Chondrocyte (in vitro differentiated cells): ENCODE measurements at places on chromosomes 6 and 20. TPM values are rescaled to one million over a fixed set of nuclear protein-coding genes. Genes with fewer than 3 reads are reported as not detected.
A peak's percentile ranks its signal among the peaks of the same experiment; 100 is the strongest.

The CGA gene
- 1.3 TPM in 1 of 3 replicates, not detected in the others for total RNA-seq

- DNase-seq, result no peak
- no peaks in the 10 kb centered on the region for H3K27me3 ChIP-seq
- peak overlapping the region; percentile 67 for H3K27ac ChIP-seq
Measured at GRCh38 chr6:27374824-27375612, 13.5 kb upstream of the ZNF391 start.

The TIAM2 gene
- total RNA-seq, result 10.7 to 13.8 TPM (median 11.8 TPM) in 3 replicates

DNA sequence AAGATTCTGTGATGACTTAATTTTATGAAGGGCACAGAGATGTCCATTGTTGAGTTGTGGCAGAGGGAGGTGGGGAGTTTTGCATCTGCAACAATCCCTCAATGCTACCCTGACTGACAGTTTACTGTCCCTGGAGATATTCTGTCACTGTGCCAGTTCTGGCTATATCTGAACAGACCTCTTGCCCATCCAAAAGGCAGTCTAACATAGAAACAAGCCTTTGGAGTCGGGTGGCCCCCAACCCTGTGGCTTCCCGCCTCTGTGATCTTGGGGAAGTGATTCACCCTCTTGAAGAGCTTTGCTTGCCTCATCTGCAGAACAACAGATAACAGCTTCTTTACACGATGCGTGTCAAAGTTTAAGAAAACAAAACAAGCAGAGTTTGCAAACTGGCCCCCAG is 3.8 kb upstream of the E2F1 start:
- H3K4me3 ChIP-seq, result no peak overlapping the region
- H3K4me1 ChIP-seq, result peaks cover 14% of the 10 kb centered on the region
- H3K27me3 ChIP-seq, result no peaks in the 10 kb centered on the region
- no peaks in the 10 kb centered on the region for H3K36me3 ChIP-seq
- H3K27ac ChIP-seq, result no peak overlapping the region

The ECT2L gene
- not detected in 3 replicates for total RNA-seq

GRCh38 chr6:148566664-148567350 is 180.0 kb upstream of the UST start:
- H3K4me3 ChIP-seq, result no peak overlapping the region
- no peaks in the 10 kb centered on the region for H3K36me3 ChIP-seq
- no peaks in the 10 kb centered on the region for H3K27me3 ChIP-seq

The DPPA5 gene
- total RNA-seq, result not detected in 3 replicates

The THBS2 gene
- 1,244 to 1,906 TPM (median 1,285 TPM) in 3 replicates for total RNA-seq

The BPIFA1 gene
- not detected in 3 replicates for total RNA-seq

DNA sequence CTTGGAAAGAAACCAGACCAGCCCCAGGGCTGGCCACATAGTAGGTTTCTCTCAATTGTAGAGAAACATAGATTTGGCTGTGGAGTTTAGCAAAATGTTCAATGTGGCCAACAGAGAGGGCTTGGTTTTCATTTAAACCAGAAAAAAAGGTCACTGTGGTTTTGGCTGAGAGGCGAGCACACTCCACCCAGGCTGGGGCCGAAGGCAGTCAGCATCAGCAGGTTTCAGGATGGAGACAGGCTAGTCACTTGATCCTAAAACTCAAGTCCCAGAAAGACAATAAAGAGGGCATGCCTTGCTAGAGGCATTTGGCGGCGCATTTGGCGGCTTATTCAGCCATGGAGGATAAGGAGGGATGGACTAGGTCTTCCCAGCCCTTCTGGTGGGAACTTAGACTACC is 73.1 kb downstream of the PRND start:
- H3K27ac ChIP-seq, result no peak overlapping the region
- H3K4me1 ChIP-seq, result no peaks in the 10 kb centered on the region
- H3K4me3 ChIP-seq, result no peak overlapping the region
- no peaks in the 10 kb centered on the region for H3K27me3 ChIP-seq
- DNase-seq, result no peak
- H3K36me3 ChIP-seq, result peaks cover 23% of the 10 kb centered on the region

DNA sequence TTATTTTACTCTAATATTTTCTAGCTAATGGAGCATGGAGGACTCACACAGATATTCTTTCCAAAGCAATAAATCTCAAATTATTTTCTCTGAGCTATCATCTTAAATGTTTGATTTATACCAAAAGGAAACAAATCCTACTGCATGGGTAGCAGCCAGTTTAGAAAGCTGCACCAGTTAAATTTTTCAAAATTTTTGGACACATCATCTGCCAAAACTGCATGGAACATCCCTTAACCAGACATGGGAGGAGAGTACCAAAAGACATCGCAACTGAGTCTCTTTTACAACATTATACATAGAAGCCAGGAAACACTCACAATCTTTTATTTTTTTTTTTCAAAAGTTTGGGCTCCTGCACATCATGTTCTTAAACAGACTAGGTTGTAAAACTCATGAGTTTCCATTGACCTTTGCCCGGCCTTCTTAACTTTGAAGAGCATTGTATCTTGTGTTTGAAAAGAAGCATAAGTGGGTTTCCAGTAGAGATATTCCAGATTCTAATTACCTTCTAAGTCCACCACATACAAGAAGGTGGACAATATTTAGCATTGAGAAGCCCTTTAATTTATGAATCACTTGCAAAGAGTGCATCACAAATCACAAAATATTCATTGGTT is 87.7 kb upstream of the HMGCLL1 start:
- peaks cover 5% of the 10 kb centered on the region for H3K36me3 ChIP-seq
- H3K4me1 ChIP-seq, result peaks cover 16% of the 10 kb centered on the region
- no peaks in the 10 kb centered on the region for H3K27me3 ChIP-seq
- H3K27ac ChIP-seq, result no peak overlapping the region

DNA sequence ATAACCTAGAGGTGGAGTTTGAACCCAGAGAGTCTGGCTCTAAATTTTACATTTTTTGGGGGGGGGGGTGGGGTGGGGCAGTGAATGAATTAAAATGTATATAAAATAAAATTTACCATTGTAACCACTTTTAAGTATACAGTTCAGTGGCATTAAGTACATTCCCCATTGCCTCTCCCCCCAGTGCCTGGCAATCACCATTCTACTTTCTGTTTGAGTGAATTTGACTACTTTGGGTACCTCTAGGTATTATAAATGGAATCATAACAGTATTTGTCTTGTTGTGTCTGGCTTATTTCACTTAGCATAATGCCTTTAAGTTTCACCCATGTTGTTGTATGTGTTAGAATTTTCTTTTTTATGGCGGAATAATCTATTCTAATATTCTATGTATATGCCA is 2.7 kb downstream of the FAM110A start:
- H3K27ac ChIP-seq, result no peak overlapping the region
- no peak for DNase-seq
- peaks cover 24% of the 10 kb centered on the region for H3K4me1 ChIP-seq
- no peak overlapping the region for H3K4me3 ChIP-seq
- no peaks in the 10 kb centered on the region for H3K36me3 ChIP-seq

DNA sequence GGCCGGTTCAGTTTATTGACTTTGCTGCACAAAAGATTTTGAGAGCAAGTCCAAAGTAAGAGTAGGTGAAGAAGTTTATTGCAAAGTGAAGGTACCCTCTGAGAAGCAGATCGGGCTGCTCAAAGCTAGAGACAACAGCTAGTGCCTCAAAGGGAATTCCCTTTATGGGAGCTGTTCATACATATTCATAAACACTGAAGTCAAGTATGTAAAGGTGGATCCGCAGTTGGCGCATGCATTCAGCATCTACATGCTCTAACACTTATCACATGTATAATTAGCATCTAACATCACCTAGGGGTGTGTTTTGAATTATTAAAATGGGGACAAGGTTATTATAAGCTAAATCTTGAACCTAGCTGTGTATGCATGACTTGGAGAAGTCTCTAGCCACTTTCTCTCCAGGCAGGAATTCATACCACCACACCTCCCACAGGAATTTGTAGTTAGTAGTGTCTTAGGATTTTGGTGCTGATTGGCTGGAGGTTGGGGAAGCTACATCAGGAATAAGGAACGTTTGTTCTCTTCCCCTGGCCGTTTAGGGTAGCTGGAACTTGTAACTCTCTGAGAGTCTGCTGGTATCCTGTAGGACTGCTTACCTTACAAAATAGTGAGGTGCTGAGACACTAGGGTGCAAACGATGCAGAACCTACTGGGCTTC is 1633.9 kb downstream of the GRIK2 start:
- DNase-seq, result no peak
- H3K4me1 ChIP-seq, result no peaks in the 10 kb centered on the region
- no peaks in the 10 kb centered on the region for H3K36me3 ChIP-seq
- H3K27ac ChIP-seq, result no peak overlapping the region
- no peak overlapping the region for H3K4me3 ChIP-seq
